ENCODE measurements at places on chromosomes 12 and 14. TPM values are rescaled to one million over a fixed set of nuclear protein-coding genes. Genes with fewer than 3 reads are reported as not detected.

Gene PSMB11
- total RNA-seq = not detected

Gene SLC35F4
- not detected for total RNA-seq

Gene IRAK4
- total RNA-seq = 24.5 TPM

Gene ADAMTS20
- total RNA-seq = not detected

Gene TCL1B
- total RNA-seq = not detected

Gene TMEM63C
- 0.72 TPM for total RNA-seq

Gene RHEBL1
- 11.8 TPM for total RNA-seq

Gene TM9SF1
- total RNA-seq = 14.7 TPM

Gene POTEM
- not detected for total RNA-seq

Gene REM2
- 0.69 TPM for total RNA-seq

Gene METTL1
- 20.4 TPM for total RNA-seq

Gene CCND2
- 486 TPM for total RNA-seq

Gene DAO
- total RNA-seq = not detected

Gene EGLN3
- 0.07 TPM for total RNA-seq

Gene FOXA1
- total RNA-seq = not detected

Gene NAV3
- not detected for total RNA-seq

Gene MUCL1
- not detected for total RNA-seq

Gene ADAM21
- total RNA-seq = 0.32 TPM

Gene COX8C
- total RNA-seq = 0.79 TPM

Gene DGLUCY
- 39.5 TPM for total RNA-seq

Gene GPRC5D
- total RNA-seq = not detected

Gene SLCO1C1
- total RNA-seq = not detected

Gene CCDC60
- not detected for total RNA-seq

Gene FAM222A
- total RNA-seq = 0.20 TPM

Gene WSCD2
- total RNA-seq = not detected

Gene ETNK1
- 35.9 TPM for total RNA-seq

Gene ZFHX2
- total RNA-seq = 0.57 TPM

Measured in activated naive CD4-positive, alpha-beta T cell treated with anti-CD3 and anti-CD28 coated beads for 36 hours (primary cell).